ENCODE measurements at places on chromosomes 5 and 9. TPM values are rescaled to one million over a fixed set of nuclear protein-coding genes. Genes with fewer than 3 reads are reported as not detected.

ADGRD2 gene
- total RNA-seq: not detected

NOXA1 gene
- total RNA-seq: 0.72 TPM

SPINK7 gene
- not detected for total RNA-seq

TSLP gene
- 1.0 TPM for total RNA-seq

CDH12 gene
- total RNA-seq: not detected

SAPCD2 gene
- total RNA-seq: 13.5 TPM

NTMT1 gene
- 74.4 TPM for total RNA-seq

NRARP gene
- total RNA-seq: 3.3 TPM

SH3PXD2B gene
- total RNA-seq: 0.38 TPM

TMEM171 gene
- not detected for total RNA-seq

F12 gene
- total RNA-seq: 7.9 TPM

PDE8B gene
- 0.47 TPM for total RNA-seq

LRRTM2 gene
- not detected for total RNA-seq

PRRT1B gene
- total RNA-seq: not detected

SLC46A2 gene
- total RNA-seq: not detected

PPP3R2 gene
- total RNA-seq: not detected

CEL gene
- total RNA-seq: 3.0 TPM

RAB14 gene
- 54.3 TPM for total RNA-seq

INSL6 gene
- total RNA-seq: not detected

PCDHGA12 gene
- not detected for total RNA-seq

MAMDC2 gene
- not detected for total RNA-seq

PGM5 gene
- total RNA-seq: not detected

EIF4E1B gene
- total RNA-seq: not detected

IFNB1 gene
- total RNA-seq: 0.87 TPM

Data from activated CD8-positive, alpha-beta T cell treated with anti-CD3 and anti-CD28 coated beads for 36 hours (primary cell).